Omental fat pad (tissue), 4 donors: ENCODE measurements at places on chromosomes 6 and 20.

DNA sequence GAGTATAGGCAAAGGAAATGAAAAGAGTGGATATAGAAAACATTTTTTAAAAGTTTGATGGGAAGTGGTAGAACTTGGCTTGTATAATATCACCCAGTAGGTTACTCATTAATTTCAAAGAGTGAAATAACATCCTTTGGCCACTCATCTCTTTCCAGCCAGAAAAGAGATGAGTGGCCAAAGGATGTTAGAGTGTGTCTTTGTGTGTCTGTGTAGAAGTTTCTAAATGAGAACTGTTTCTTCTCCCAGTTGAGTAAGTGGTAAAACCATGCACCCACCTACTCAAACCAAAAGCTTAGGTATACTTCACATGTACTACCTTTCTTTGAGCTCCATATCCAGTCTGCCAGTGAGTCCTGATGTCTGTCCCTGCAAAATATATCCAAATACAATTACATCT, 47.7 kb upstream of the TMEM244 start:
- no peak for DNase-seq

- DNase-seq: no peak
These were observed 166.1 kb upstream of the OPRM1 start for GRCh38 chr6:153872946-153873345.

- no peak for DNase-seq
These were observed 7.4 kb downstream of the TNFAIP3 start for GRCh38 chr6:137874204-137875057.

GRCh38 chr6:27816906-27817305, 95.3 kb downstream of the OR2B2 start:
- no peak for DNase-seq

GRCh38 chr20:35988910-35989463, 20.6 kb downstream of the CNBD2 start:
- no peak for DNase-seq

- DNase-seq: no peak
These were observed 21.9 kb downstream of the SLC17A5 start for GRCh38 chr6:73631849-73632248.

DNA sequence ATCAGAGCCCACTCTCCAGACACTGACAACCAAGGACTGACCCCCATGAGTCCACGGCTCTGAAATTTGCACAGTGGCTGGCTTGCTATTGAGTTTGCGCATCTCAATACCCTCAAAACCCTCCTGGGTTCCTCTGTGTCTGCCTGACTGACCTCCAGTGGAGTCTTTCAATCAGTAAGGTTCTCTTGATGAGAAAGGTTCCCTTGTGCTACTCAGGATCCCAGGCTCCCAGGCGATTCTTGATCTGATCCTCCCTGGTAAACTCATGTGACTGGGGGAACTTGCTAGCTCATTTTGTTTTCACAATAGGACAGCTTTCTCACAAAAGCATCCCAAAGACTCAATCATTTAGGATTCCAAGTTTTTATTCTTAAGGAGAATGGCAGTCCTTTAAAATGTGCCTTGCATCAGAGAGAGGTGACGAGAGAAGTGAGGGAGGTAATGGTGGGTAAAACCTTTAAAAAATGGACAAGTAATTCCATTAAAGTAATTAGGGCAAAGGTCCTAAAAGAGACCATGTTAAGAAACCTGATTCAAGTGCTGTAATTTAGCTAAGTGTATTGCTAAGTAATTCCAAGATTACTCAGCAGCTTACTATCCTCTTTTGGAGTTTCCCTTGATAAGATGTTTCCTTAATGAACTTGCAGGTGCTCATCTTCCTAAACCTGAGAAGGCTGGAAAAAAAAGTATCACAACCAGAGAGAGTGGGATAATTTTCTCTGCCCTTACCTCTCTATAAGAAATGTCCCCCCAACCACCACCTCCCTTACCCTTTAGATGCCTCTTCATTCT, 304.7 kb upstream of the SGK1 start:
- no peak for DNase-seq

DNA sequence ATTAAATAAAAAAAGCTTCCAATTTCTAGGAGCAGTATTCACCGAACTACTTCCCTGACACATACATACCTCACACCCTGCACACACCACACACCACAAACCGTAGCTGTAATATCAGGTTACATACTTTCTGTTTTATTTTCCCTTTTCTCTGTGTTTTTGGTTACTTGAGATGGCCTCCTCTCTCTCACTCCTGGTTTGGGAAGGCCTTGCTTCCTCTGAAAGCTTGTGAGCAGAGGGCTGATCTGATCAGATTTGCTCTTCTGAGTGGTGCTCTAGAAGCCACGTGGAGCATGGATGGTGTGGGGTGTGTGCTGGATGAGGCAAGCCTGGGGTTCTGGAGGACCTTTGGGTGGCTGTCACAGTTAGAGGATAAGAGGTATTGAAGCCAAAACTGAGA, 20.9 kb downstream of the UTRN start:
- DNase-seq: no peak

DNA sequence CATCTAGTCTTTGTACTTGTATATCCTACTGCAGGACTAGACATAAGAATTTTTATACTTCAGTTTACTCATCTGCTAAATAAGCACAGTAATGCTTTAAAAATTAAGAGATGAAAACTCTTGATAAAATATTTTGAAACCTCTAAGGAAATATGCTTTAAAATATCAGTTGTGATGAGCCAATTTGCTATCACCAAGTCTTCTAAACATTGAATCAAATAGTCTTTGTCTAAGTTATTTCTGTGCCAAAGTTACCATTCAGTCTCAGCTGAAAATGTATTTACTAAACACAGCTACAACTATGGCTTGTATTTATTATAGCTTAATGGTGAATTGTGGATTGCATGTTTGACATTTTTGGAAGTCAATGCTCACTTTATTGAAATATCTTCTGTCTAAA, 46.2 kb upstream of the RFPL4B start:
- DNase-seq: no peak

GRCh38 chr6:2596222-2596621, 154.5 kb downstream of the MYLK4 start:
- no peak for DNase-seq

- DNase-seq: no peak
These were observed 17.3 kb upstream of the MATN4 start for GRCh38 chr20:45325371-45325770.

GRCh38 chr20:45595235-45595634, 16.2 kb upstream of the WFDC8 start:
- no peak for DNase-seq

- no peak for DNase-seq
These were observed 7.3 kb upstream of the KCNG1 start for GRCh38 chr20:51029963-51030920.

GRCh38 chr6:75155631-75156030, 50.2 kb downstream of the COL12A1 start:
- no peak for DNase-seq

- no peak for DNase-seq
These were observed 144.5 kb downstream of the CDH26 start for GRCh38 chr20:60102665-60103210.

GRCh38 chr6:53730767-53731166, 64.0 kb upstream of the LRRC1 start:
- DNase-seq: no peak

DNA sequence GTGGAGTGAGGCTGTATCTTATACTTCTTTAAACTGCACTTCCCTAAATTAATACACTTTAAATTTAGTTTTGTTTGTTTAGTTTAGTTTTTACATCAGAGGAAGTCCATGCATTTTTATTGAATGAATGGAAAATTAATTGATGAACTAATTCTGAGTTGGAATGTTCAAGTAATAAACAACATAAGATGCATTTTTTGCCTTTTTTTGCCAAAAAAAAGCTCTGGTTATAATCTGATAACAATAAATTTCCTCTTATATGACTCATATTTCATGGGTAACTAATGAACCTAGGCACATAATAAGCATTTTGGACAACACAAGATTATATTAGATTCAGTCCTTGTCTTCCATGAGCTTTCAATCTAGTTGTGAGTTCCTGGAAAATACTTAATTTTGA, 323.1 kb downstream of the CENPW start:
- no peak for DNase-seq

- no peak for DNase-seq
These were observed 114.9 kb downstream of the GRM4 start for GRCh38 chr6:34030831-34031624.

GRCh38 chr6:1079525-1079924, 232.4 kb upstream of the FOXQ1 start:
- no peak for DNase-seq
